ENCODE measurements at places on chromosomes 3 and 15.

GRCh38 chr3:170572665-170573253 is 13.1 kb downstream of the SLC7A14 start:
- no peak for DNase-seq

DNA sequence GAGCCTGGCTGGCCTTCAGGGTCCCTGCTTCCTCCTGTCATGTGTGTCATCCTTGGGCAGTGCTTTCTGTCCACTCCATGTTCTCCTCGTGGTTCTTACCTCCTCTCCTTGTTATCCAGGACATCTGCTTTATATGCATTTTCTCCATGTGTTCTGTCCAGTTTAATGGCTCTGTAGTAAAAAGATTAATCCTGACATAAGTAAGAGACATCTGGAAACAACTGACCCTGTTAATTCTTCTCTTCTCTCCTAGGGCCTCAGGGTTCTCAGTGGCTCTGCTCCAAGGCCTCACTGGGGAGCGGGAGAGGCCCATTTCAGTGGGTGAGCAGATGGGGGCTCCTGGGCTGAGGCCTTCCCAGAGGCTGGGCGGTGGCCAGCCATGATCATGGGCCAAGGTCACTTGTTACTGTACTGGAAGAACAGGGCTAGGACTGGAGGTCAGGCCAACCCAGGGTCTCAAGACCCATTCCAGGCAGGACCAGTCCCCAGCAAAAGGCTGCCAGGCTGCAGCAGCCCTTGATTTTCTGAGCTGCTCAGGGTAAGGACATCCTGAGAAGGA is 20.2 kb upstream of the CDCP1 start:
- DNase-seq, result no peak

DNA sequence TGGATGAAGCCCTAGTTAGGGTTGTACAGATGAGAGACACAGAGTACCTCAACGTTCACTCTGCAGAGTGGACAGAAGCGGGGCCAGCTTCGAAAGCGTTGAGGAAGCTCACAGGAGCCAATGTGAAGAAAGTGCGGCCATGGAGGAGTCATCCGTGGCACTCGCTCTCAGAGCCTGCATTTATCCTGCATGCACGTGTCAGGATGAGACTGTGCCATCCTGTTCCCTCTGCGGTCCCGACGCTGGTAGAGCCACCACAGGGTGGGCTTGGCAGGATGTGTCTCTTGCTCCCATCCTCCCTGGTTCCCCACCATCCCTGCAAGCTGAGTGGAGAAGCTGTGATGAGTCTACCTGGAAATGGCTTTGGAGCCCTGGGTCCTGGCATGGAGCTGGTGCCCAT is 39.3 kb downstream of the KLHL25 start:
- DNase-seq, result no peak

GRCh38 chr3:135982922-135983581 is 17.5 kb downstream of the PPP2R3A start:
- DNase-seq, result no peak
